Activated CD4-positive, alpha-beta T cell treated with anti-CD3 and anti-CD28 coated beads, Interleukin-10, Interleukin-2, amounts not matched to agents 100 ng/mL and 50 ng/mL, durations not matched to agents 16 hours and 8 hours (primary cell): ENCODE measurements at places on chromosomes 12 and 14.

DNA sequence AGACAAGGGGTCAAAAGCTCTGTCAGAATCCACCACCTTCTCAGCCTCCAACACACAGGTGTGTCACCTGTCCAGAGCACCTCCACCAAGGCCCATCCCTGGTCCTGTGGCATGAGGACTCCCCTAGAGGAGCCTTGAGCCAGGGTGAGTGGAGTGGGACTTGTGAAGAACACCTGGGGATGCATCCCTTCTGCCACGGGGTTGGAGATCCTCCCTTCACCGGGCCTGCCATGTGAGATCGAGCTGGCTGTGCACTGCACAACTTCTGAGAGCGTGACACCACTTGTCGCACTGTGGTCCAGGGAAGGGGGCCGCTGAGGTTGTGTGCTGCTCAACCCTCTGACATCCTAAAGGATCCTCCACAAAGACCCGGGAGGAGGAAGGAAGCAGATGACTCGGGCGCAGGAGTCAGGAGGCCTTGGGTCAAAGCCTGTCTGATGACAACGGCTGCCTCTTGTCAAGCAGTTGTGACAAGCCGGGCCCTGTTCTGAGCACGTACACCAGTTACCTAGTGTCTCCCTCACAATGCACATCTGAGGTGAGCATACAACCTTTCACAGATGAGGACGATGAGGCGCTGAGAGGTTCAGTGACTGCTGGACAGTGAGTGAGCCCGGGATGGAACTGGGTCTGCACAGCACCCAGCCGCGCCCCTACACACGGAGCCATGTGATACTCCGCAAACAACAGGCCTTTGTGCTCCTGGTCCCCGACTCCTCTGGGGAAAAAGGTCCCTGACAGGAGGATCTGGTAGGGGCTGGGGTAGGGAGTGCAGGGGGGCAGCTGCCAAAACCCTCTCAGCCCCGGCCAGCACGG is 35.6 kb downstream of the CHGA start:
- DNase-seq: no peak

GRCh38 chr14:105346200-105346533 is 31.6 kb downstream of the PACS2 start:
- DNase-seq: no peak

GRCh38 chr12:56644654-56645053 is 1.1 kb downstream of the ATP5F1B start:
- no peak for DNase-seq

DNA sequence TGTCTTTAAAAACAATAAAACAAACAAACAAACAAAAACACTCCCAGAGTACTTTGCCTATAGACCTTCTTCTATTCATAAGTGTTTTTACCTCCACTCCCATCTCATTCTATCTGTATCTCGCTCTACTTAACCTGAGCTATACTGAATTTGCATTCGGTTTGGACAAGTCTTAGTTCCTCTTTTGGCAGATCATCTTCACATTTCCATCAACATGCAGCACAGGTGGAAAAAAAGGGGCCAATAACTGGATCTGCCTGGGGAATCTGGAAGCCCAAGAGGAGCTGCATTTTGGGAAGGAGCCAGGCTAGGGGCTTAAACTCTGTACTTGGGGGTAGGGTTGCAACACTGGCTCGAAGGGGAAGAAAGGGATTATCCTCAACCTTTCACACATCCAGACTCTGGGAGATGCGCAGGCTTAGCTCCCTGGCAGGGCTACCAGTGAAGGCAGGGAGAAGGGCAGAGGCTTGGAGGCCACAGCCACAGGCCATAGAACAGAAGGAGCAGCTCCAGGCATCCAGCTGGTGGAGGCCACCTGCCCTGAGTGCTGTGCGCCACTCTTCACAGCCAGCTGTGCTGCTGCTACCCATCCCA is 4.1 kb downstream of the NINJ2 start:
- no peak for DNase-seq

DNA sequence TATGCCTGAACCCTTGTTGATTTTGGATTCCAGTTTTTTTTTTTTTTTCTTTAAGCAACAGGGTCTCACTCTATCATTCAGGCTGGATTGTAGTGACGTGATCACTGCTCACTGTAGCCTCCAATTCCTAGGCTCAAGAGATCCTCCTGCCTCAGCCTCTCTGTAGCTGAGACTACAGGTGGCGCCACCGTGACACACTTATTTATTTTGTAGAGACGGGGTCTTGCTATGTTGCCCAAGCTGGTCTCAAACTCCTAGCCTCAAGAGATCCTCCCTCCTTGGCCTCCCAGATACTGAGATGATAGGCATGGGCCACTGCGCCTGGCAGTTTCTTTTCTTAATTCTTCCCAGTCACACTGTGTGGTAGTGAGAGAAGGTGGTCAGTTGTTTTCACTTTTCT is 25.2 kb downstream of the ACADS start:
- no peak for DNase-seq

- DNase-seq: peak; percentile 16
These were observed 115.5 kb downstream of the CCDC59 start for GRCh38 chr12:82242729-82243128.

DNA sequence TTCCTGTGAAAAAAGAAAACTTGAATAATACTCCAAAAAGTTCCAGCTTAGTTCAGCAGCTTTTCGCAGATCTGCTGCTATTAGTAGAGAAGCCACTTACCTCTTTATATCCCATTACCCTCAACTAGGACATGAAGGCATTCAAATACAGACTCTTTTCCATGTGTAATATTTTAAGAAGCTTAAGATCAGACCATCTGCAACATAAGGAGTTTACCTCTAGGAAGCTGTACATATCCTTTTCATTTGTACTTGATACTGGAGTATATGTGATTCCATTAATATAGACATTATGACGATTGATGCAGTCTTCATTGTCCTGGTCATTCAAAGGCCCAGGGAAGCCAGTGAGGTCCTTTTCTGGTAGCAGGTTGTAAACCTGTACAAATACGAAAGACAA is 20.4 kb downstream of the A2M start:
- no peak for DNase-seq

- no peak for DNase-seq
These were observed 109.0 kb downstream of the ZNF664 start for GRCh38 chr12:124082012-124082411.

DNA sequence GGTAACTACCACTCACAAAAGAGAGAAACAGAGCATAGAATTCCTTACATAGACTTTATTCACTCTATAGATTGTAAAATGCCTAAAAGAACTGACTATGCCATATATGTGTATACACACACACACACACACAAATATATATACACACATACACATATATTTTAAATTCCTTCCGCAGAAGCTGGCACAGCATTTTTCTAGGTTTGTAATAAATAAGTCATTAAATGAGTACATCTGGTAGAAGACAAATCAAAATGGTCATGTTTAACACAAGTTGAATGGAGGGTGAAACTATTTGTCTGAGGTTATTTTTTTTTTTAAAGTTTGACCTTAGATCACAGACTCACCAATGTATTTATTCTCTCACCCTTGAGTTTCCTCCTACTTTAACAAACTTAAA is 58.2 kb downstream of the CCER1 start:
- no peak for DNase-seq

- DNase-seq: peak; percentile 97
These were observed 498 bp upstream of the RHOF start for GRCh38 chr12:121793838-121794533.

- DNase-seq: no peak
These were observed 3.7 kb downstream of the GZMB start for GRCh38 chr14:24630087-24630871.

GRCh38 chr14:90551070-90551704 is 154.4 kb downstream of the CALM1 start:
- DNase-seq: no peak

DNA sequence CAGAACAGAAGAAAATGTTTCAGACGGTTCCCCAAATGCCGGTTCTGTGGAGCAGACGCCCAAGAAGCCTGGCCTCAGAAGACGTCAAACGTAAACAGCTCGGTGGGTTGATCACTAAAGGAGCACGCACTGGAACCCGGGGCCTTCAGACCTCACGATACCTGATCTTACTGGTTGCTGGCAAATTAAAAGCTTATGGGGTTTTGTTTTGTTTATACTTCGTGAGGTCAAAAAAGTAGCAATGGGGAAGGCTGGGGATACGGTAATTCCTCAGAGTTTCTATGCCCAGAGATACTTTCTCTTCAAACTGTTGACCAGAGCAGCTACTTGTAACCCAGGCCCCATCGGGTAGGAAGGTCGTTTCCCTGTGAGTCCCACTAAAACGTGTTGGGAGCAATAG is 1.7 kb downstream of the CDKN1B start:
- DNase-seq: peak; percentile 54

DNA sequence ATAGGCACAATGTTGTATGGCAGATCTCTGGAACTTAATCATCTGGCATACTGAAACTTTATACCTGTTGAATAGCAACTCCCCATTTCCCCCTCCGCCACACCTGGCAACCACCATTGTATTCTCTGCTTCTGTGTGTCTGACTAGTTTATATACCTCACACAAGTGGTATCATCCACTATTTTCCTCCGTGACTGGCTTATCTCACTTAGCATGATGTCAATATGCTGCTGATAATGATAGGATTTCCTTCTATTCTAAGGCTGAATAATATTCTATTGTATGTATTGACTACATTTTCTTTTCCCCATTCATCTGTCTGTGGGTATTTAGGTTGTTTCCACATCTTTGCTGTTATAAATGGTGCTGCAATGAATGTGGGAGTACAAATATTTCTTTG is 21.5 kb downstream of the BRMS1L start:
- no peak for DNase-seq

DNA sequence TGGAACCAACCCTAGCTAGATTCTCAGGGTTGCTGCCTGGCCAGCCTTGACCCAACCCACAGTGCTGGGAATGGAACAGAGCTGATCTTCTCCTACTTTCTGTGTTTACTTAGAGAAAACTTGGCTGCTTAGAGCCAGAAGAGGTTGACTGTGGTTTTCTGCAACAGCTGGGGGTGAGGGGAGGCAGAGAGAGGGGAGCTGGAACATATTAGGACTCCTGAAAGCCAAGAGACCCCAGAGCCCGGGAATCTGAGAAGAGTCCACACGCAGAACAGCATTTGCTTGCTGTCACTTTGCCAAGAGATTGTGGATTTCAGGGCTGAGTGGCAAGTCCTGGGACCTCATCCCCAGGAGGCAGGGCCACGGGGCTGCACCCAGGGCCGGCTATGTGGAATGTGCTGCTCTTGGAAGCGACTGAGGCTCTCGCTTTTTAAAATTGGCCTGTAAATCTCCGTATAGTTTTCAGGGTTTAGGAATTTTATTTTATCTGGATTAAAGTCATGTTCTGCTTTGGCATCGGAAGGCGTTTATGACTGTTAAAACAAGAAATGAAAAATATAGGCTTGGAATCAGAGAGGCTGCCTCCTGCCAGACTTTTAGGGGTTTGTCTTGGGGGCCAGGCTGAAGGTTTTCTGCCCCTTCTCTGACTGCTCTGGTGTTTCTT is 22.3 kb upstream of the MED13L start:
- no peak for DNase-seq

DNA sequence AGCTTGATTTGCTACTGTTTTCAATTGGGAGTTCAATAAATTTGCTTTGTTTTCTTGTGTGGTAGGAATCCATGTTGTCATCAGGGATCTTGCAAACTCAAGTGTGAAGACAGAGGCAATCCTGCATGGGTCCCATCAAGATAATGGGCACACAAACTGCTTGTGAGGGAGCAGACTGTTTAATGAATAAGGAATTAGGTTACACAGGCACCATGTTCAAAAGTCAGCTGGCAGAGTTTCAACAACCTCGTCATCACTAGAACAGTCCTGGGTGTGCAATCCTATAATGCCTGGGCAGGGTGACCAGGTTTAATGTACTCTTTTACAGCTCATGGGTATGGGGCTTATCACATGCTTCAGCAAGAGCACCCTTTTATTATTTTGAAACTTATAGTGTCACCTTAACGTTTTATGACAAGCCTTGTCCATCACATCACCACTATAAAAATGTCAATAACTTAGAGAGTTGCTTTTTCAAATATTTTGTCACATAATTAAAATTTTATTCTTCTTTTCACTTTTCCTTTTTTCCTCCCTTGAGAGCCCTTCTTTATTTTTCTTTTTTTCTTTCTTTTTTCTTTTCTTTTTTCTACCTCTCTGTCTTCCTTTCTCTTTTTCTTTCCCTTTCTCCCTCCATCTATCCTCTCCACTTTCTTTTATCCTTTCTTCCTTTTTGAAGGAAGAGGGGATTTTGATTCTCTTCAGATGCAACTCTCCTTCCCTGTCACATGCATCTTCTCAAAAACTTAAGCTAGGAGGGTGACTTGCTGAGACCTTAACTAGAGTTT is 252.2 kb upstream of the ATP2B1 start:
- DNase-seq: no peak

- DNase-seq: no peak
These were observed 388.1 kb downstream of the CCDC91 start for GRCh38 chr12:28578361-28578760.

DNA sequence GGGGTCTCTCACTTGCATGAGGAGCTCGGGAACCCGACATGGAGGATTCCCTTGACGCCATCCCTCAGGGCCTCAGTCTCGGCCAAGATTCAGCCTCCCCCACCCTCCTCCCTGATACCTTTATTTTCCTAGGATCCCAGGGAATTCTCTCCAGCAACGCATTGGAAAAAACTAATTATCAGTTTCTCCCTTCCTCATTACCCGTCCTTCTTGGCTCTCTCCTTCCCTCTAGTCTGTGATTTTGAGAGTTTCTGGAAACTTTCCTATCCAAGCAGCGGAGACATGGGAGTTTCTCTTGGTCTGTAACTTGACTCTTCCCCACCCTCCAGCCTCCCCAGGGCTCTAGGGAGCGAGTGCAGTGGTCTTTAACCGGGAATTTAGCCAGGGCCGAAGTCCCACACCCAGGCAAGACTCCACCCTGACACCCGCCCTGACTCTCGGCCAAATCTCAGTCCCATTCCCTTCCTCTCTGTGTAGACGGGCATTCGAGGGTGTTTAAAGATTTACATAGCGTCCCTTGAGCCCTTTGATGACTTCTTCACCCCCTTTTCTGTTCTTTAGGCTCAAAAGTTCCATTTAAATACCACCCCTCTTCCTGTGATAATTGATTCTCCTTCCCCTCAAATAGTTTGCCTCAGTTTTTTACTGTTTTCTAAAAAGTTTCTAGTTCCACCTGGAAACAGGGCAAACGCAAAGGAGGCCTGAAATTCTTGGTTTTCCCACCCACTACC is 6.7 kb downstream of the HOXC5 start:
- DNase-seq: no peak

DNA sequence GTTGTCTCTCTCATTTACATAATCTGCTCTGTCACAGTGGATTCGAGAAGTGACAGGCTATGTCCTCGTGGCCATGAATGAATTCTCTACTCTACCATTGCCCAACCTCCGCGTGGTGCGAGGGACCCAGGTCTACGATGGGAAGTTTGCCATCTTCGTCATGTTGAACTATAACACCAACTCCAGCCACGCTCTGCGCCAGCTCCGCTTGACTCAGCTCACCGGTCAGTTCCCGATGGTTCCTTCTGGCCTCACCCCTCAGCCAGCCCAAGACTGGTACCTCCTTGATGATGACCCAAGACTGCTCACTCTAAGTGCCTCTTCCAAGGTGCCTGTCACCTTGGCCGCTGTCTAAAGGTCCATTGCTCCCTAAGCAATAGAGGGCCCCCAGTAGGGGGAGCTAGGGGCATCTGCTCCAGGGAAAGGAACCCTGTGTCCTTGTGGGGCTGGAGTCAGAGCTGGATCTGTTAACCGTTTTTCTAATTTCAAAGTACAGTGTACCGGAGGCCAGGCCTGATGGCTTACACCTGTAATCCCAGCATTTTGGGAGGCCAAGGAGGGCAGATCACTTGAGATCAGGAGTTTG is 5.1 kb downstream of the ERBB3 start:
- peak; percentile 52 for DNase-seq
